NCI-H2171 treated with DMSO at 0.1 percent for 48 hours (cell line): ENCODE measurements at places on chromosomes 5 and 9.

GRCh38 chr5:139470821-139471300 lies at the start of gene SMIM33:
TSS of gene SMIM33 (plus strand) at chr5:139471004. CDS start at chr5:139471122, 118 bp downstream.
- no peak for DNase-seq

DNA sequence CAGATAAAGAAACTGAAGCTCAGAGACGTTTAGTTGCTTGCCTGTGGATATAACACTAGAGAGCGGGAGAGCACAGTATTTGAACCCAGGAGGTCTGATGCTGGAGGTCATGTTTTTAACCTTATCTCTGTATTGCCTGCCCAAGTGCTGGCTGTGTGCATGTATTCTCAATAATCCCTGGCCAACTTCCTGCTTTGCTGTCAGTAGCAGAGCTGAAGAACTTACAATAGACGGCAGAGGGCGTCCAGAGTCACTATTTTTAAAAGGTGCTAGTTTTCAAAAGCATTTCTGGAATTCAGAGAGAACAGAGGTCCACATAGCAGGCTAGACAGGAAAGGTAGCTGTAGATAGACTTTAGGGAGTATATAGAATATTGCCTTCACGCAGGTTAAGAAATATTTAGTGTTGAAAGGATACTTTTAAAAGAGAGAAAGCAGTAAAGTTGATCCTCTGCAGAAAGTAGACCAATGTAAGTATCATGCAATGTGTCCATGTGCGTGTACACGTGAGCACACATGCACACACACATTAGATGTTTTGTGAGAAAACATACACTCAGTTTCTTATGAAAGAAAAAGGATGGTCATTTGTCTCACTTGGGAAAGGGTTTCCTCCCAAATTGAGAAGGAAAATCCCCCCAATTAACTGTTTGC lies 46.3 kb downstream of the PTCD2 start:
- peak; percentile 42 for DNase-seq

- peak; percentile 40 for DNase-seq
Observed at GRCh38 chr9:93159601-93160471, 24.1 kb upstream of the WNK2 start.

DNA sequence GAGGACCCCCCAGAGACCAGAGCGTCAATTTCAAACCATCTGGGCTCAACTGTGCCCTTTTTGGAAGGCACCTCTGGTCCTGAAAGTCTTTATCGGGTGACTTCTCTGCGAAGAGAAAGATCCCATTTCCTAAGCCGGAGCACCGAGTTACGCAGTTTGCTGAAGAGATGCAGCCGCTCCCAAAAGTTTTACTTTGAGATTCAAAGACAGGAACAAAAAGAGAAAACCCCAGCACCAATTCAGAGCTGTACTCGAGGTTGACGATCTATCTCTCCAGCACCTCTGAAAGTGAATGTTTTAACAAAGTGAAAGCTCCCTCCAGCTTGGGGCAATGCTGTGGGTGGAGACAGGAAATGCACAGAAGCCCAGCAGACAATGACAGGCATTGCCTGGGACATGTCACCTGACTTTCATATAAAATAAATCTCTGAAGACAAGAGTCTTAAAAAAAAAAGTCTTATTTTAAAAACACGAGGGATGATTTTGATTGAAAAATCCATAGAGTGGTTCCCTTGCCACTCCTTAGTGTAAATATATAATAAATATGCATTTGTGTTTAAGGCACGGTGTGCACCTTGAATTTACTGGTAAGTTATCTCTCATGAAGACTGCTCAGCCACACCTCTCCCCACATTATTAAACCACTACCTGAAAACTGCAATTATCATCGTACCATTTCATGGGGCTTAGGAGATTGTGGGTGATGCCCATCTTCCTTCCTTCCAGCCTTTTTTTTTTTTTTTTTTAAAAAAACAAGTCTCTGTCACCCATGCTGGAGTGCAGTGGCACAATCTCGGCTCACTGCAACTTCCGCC lies 79.9 kb downstream of the FNBP1 start:
- DNase-seq: no peak

DNA sequence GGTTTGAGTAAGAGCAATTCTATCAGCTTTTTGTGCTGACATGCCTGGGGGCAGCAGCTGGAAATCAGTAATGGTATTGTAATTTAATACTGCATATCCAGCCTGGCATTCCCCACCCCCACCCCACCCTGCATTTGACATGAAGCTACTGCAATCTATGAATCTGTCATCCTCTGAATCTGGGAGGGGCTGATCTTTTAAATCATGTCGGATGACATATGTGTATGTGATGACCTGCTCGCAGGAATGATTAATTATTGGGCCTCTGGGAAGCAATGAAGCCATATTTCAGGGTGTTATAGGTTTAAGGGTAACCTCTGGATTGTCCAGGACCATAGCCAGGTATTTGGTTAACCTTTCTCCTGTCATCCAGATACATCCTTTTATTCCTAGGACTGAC lies 64.6 kb upstream of the RASGRF2 start:
- DNase-seq: peak; percentile 20

GRCh38 chr9:114154600-114155102 lies 686 bp upstream of the COL27A1 start:
- peak; percentile 39 for DNase-seq

GRCh38 chr9:119852390-119852789 lies 483.2 kb upstream of the BRINP1 start:
- DNase-seq: no peak

DNA sequence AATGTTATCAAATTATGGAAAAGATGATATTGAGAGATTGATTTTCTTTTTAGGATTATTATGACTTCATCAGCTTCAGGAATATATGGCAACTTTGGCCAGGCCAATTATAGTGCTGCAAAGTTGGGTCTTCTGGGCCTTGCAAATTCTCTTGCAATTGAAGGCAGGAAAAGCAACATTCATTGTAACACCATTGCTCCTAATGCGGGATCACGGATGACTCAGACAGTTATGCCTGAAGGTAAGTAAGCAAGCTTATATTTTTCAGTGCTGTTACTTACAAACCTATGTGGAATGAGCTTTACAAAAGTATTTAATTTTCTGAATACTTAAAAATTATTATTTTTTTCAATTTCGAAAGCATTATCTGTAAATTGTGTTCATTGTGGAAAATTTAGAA lies 26.5 kb downstream of the HSD17B4 start:
- no peak for DNase-seq

DNA sequence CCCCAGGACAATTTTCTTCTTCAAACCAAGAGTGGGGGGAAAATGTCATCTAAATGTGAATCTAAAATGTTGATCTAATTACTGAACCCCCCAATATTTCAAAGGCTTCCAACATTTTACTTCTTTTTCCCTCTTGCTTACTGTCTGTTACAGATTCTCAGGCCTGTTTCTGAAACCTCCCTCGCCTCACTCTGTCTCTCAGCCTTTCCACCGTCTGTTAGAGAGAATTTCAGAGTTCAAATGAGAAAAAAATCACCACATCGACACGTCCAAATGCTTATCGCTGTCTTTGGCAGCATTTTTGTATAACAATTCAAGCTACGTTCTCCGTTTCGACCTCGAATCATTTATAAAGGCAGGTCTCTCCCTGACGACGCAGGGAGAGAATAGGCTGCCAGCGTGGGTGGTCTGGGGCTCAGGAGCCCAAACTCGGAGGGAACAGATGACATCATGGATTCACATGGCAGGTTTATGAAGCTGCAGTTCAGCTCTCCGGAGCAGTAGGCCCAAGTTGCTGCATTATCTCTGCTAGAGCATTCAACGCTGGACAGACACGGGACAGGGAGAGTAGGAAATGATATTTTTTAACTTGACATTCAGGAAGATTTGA lies 139.8 kb downstream of the GAS1 start:
- DNase-seq: no peak

- no peak for DNase-seq
Observed at GRCh38 chr9:98856982-98857381, 49.5 kb downstream of the GALNT12 start.

- no peak for DNase-seq
Observed at GRCh38 chr5:116771466-116772151, 197.0 kb upstream of the SEMA6A start.

DNA sequence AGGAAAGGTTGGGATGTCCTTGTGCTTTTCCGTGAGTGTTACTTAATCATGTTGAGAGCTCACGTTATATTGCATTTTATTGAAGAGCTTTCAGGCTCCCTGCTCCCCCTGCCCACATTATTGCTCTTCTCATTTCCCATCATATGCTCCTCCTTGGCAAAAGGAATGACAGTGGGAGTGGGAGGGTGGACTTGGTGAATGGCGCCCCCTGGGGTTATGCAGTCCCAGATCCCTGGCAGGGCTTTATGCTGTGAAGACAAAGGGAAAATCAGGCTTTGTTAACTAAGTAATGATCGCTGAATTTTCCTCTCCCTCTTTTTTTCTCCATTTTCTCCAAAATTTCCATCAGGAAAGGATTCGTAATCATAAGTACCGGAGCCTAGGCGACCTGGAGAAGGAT lies 166.6 kb downstream of the SMARCA2 start:
- DNase-seq: peak; percentile 31

DNA sequence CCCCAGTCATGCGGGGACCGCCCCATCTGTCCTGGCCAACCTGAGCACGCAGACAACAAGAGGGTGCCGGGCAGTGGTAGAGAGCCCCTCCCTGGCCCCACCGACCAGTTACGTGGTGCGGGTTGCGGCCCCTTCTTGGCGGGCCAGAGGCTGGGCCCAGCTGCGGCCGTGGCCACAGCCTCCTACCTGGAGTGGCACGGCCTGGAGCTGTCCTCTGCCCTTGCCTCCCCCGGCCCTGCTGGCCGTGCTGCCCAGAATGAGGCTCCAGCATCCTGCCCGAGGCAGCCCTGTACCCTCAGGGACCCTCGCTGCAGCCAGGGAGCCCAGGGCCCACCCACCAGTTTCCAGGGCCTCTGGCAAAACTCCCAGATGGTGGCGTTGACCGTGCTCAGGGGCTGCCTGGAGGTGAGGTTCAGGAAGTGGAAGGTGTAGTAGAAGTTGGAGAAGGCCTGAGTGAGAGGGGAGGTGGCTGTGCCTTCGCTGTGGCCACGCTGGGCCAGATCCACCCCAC lies 5.7 kb downstream of the ENTPD8 start:
- no peak for DNase-seq

DNA sequence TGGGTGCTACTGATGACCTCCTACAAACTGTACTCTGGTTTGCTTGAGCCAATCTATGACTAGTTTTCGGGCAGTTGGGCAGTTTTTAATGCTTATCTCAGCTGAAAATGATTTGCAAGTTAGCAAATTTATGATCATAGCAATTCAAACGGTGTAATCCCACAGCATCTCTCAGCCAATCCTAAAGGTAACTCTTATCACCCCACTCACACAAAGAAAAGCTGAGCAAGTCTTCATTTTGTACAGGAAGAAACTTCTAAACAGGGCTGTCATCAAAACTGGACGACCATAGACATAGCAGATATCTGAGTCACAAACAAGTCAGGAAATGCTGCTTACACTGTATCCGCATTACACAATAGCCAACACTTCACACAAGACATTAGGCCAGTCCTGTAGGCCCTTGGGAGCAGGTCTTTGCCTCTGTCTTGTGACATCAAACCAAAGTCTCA lies 2.6 kb upstream of the ENC1 start:
- no peak for DNase-seq

- peak; percentile 46 for DNase-seq
Observed at GRCh38 chr9:78031444-78031892, at the start of gene GNAQ. TSS of gene GNAQ (minus strand) at chr9:78031811. CDS start at chr9:78031235, 576 bp downstream.
